ENCODE measurements at places on chromosomes 1 and 21. TPM values are rescaled to one million over a fixed set of nuclear protein-coding genes. Genes with fewer than 3 reads are reported as not detected.

Gene THEM5
- not detected for total RNA-seq

Gene FNBP1L
- total RNA-seq, result 8.1 TPM

Gene KCNK1
- 8.9 TPM for total RNA-seq

Gene CFHR3
- not detected for total RNA-seq

Gene COG2
- 15.9 TPM for total RNA-seq

Data from myometrial cell (primary cell).